ENCODE measurements at places on chromosomes 3 and 15. TPM values are rescaled to one million over a fixed set of nuclear protein-coding genes. Genes with fewer than 3 reads are reported as not detected.

TIMMDC1 gene
- 107 TPM for total RNA-seq

PARL gene
- 66.3 TPM for total RNA-seq

USP13 gene
- total RNA-seq: 14.8 TPM

OR4F6 gene
- total RNA-seq: not detected

SLC28A2 gene
- total RNA-seq: not detected

AGTR1 gene
- total RNA-seq: 0.15 TPM

PIAS1 gene
- 13.8 TPM for total RNA-seq

ANKUB1 gene
- total RNA-seq: not detected

DAZL gene
- total RNA-seq: 0.04 TPM

ANKDD1A gene
- 8.9 TPM for total RNA-seq

SNTN gene
- total RNA-seq: not detected

ERC2 gene
- total RNA-seq: 0.77 TPM

TRPC1 gene
- total RNA-seq: 1.7 TPM

MESP2 gene
- 1.3 TPM for total RNA-seq

ARHGEF26 gene
- total RNA-seq: 4.7 TPM

ANKRD63 gene
- 1.4 TPM for total RNA-seq

WDR72 gene
- 5.9 TPM for total RNA-seq

DPPA2 gene
- not detected for total RNA-seq

CCR5 gene
- not detected for total RNA-seq

PARP3 gene
- total RNA-seq: 19.3 TPM

MCF2L2 gene
- total RNA-seq: 3.9 TPM

GOLGA8T gene
- not detected for total RNA-seq

PLSCR5 gene
- not detected for total RNA-seq

SLC7A14 gene
- not detected for total RNA-seq

MLH1 gene
- 79.7 TPM for total RNA-seq

ZBBX gene
- total RNA-seq: 1.0 TPM

CD200 gene
- total RNA-seq: not detected

IREB2 gene
- total RNA-seq: 6.5 TPM

ABHD5 gene
- 27.1 TPM for total RNA-seq

ADAMTS7 gene
- total RNA-seq: 4.2 TPM

NR1I2 gene
- total RNA-seq: 0.04 TPM

CHRNA5 gene
- total RNA-seq: 11.0 TPM

AGBL1 gene
- not detected for total RNA-seq

HCLS1 gene
- 3.7 TPM for total RNA-seq

PIF1 gene
- 43.5 TPM for total RNA-seq

SAXO2 gene
- total RNA-seq: 3.7 TPM

MITF gene
- total RNA-seq: 7.6 TPM

Data from PC-3 (cell line).